ENCODE measurements at places on chromosomes 16 and 17.

- DNase-seq: no peak
These were observed 7.5 kb downstream of the IL4R start for GRCh38 chr16:27321013-27321915.

DNA sequence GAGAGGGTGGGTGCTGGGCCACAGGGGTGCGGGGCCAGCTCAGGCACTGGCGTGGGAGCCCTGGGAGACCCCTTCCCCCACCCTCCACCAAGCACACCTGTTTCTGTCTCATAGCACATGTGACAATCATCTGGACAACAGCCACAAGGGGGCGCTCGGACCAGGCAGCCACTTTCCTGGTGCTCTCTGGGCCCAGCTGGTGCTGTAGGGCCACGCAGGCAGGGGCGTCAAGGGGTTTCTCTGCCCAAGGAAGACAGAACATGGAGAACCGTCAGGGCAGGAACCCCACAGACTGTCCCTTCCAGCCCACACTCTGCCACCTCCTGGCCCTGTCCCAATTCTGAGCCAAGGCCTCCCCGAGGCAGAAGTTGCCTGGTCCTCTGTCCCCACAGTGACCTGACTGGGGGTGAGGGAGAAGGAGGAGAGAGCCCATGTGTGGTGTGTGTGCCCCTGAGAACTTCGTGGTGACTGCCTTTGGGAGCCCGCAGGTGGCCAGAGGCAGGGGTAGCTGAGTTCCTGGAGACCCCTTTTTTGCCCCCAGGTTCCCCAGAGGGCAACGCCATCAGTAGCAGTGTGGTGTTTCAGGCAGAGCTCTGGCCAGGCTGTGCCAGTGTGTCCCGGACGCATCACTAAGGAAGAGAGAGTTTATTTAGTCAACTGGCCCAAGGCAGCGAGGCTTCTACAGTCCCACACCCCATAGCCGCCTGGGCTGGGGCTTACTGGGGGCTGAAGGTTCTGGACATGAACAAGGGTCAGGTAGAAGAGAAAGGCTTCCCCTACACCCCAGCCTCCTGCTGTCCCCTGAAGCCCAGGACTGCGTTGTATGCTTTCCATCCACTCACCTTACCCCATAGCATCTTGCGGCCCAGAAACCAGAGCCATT, 3.1 kb upstream of the SETD6 start:
- peak; percentile 88 for DNase-seq

GRCh38 chr17:8189041-8189710, 804 bp downstream of the BORCS6 start:
- DNase-seq: peak; percentile 62

- DNase-seq: no peak
These were observed 185.4 kb upstream of the RPL38 start for GRCh38 chr17:74018115-74018514.

DNA sequence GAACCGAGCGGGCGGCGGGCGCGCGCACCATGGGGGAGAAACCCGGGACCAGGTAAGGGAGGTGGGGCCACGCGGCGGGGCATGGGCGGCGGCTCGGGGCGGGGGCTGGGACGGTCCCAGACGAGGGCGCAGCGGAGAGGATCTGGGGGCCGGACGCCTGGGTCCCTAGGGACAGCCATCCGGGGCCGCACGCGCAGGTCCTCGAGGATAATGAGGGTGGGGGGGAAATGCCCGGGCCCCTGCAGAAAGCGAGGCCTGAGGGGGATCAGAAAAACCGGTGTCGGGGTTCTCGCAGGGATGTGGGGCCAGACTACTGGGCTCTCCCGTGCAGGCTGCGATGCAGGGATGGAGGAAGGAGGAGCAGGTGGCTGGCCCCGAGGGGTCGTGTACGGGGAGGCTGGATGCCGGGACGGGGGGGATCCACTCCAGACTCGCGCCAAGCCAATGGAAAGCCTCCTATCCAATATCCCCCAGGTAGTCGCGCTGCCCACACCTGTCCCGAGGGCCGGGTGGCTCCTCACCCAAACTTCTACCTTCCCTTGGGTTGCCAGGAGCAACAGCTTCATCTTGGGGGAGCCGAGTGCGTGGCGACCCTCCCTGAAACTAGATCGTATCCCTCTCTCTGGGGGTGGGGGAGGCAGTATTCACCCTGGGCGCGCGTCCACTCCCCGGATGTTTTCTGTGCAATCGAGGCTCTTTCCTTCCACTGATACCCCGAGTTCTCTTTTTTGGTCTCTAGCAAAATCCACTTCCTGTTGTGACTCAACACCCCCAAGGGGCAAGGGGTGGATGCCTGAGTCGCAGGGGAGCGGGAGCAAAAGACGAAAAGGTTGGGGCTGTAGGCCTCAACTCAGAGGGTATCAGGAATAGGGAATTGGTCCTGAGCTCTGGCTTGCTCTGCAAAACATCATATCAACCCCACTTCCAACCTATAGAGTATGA, 532 bp downstream of the ARRB2 start:
- no peak for DNase-seq
